ENCODE measurements at places on chromosomes 5 and 9.

DNA sequence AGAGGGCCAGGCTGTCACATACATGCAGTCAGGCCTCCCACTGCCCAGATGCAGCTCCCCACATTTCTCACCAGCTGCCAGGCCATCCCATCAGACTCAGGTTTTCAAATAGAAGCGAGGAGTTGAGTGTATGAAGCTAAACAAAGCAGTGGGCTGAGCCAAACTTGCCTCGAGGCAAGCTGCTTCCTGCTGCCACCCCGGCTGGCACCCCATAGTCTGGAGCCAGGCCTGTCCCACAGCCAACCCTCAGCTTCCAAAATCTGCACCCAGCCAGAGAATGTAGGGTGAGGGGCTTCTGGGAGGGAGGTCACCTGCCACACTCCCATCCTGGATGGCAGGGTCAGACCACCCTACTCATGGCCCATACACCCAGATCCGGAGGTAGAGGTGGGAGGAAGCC, 22.3 kb upstream of the ALDH1B1 start:
- DNase-seq, result no peak

DNA sequence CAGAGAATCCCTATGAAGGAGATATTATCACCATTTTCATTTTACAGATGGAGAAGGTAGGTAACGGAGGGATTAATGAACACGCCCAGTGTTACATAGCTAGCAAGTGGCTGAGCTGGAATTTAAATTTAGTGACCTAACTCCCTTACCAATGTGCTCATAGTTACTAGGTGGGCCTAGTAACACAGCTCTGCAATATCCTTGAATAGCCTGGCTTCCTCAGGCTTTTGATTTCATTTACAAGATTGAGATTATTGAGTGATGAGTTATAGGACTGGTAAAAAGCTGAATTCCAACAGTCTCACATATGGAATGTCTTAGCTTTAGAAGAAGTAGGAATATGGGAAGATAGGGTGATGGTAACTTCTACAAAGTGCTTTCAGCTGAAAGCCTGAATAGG, 336.3 kb upstream of the KIF2A start:
- no peak for DNase-seq

GRCh38 chr5:14114615-14115251, 28.4 kb upstream of the TRIO start:
- DNase-seq, result no peak

DNA sequence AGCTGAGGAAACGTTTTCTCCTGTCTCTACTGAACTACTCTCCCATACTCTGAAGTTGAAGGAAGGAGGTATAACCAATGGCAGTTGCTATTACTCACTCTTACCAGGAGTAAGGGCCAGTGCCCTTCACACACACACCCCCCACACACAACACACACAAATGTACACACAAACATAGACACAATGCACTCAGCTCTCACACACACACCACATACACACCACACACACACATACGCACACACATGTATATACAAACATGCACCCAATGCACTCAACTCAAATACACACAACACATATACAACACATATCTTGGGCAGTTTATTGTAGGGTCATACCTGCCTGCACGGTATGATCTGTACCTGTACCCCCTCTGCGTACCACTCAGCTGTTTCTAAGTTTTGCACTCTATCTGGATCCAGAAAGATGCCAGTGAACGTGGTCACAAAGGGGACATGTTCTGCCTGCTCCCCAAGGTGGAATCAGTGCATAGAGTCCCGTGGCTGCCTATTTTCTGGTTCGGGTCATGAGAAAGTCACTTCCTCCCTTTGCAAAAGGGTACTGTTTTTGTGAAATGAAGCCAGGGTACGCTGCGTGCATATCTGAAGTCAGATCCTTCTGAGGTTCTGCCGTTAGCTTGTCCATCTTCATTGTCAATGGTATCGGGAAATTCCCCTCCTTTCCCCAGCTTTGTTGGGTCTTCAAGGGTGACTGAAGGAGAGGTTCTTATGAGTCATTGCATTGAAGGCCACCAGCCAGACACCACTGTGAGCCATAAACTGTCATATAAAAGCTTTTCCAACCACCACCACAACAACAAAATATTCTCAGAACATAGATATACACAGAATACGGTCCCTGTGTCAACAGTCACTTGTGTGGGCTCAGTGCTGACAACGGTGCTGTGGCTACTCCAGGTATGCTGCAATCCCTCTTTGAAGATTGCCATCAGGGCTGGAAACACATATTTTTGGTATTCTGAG, 131.9 kb downstream of the UGCG start:
- peak; percentile 52 for DNase-seq

DNA sequence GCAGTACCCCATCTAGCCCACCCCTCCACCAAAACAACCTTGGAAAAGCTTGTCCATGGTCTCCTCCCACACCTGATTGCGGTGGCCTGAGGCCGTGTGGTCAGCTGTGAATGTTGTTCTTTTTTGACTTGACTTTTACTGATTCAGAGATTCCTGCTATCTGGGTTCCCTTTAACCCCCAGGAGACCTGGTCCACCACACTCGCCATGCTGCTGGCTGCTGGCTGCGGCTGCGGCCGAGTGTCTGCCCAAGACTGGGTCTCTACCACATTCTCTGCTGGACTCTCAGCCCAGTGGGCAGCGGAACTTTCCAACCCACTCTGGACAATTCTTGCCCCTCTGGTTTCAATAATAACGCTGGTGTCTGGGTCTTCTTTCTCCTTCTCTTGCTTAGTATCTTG, 28.4 kb downstream of the FGF1 start:
- no peak for DNase-seq
